ENCODE measurements at places on chromosomes 12 and 14.

GRCh38 chr12:46153268-46153872, 115.5 kb downstream of the SLC38A1 start:
- no peak for DNase-seq

GRCh38 chr14:51188566-51189185, 51.4 kb upstream of the TMX1 start:
- DNase-seq = no peak

GRCh38 chr14:25899197-25899596, 698.6 kb downstream of the NOVA1 start:
- no peak for DNase-seq

DNA sequence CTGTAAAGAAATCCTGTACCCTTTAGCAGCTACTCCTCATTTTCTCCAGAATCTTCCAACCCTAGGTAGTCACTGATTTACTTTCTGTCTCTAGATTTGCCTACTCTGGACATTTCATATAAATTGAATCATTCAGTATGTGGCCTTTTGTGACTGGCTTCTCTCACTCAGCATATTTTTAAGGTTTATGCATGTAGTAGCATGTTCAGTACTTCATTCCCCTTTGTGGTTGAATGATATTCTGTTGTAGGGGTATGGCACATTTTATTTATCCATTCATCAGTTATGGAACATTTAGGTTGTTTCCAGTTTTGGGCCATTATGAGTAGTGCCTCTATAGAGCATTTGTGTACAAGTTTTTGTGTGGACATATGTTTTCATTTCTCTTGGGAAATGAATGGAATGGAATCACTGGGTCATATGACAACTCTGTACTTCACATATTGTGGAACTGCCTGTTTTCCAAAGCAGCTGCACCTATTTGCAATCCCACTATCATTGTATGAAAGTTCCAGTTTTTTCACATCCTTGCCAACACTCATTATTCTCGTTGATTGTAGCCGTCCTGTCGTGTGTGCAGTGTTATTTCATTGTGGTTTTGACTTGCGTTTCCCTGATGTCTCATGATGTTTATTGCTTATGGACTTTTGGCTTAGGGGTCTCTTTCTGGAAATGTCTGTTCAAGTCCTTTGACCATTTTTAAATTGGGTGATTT, 57.2 kb downstream of the ATF7IP start:
- no peak for DNase-seq

DNA sequence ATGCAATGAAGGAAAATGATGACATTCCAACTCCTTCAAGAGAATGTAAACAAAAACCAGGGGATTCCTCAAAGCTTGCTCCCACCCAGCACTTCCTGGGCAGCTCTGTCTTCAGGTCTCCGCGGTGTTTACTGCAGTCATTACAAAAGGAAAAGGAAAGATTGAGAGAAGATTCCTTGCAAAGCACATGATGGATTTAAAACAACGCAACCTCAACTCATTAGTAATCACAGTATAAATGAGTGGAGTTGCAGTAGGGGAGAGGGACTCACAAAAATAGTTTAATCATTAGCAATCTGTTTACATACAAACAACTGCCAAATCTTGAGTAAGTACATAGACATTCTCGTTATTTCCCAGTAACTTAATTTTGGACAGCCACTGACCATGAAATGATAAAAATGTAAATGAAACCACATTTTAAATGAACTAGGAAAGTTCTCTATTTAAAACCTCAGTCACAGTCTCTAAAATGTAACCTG, 49.7 kb upstream of the OVCH1 start:
- DNase-seq = no peak

DNA sequence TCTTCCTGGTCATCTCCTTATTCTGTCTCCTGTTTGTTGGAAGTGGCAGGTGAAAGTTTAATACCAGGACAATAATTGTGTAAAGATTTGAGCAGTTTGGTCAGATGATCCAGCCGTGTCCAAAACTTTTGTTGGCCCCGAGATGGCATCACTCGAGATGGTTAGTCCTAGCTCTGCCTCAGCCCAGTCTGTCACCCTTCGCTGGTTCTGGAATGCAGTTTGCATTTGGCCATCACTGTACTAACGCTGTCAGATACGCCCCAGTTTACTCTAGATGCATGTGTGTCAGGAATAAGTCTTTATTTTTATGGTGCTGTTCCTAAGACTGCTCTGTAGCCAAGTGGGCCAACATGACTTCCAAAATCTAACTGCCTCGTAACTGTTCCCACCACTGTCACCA, 79.6 kb downstream of the MOK start:
- no peak for DNase-seq

GRCh38 chr12:6326316-6327228, 15.3 kb downstream of the TNFRSF1A start:
- DNase-seq = no peak

GRCh38 chr12:118033902-118034301, 17.4 kb downstream of the RFC5 start:
- DNase-seq = no peak

- DNase-seq = no peak
Observed at GRCh38 chr14:20427231-20428009, 8.5 kb downstream of the KLHL33 start.

DNA sequence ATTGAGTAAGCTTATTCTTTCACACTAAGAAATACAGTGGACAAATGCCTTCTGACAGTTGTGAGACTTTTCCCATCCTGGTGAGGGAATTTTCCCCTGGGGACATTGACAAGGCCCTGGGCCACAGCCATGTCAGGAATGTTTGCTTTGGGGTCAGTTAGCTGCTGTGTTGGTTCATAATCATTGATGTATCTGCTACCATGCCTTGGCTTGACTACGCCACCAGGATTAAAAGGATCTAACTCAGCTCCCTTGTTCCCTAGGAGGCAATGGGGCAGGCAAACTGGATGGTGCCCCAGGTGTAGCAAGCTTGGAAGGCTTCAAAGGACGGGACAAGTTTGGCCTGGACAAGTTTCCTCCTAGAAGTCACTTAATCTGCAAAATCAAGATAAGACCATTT, 3.1 kb upstream of the CCDC88C start:
- no peak for DNase-seq

DNA sequence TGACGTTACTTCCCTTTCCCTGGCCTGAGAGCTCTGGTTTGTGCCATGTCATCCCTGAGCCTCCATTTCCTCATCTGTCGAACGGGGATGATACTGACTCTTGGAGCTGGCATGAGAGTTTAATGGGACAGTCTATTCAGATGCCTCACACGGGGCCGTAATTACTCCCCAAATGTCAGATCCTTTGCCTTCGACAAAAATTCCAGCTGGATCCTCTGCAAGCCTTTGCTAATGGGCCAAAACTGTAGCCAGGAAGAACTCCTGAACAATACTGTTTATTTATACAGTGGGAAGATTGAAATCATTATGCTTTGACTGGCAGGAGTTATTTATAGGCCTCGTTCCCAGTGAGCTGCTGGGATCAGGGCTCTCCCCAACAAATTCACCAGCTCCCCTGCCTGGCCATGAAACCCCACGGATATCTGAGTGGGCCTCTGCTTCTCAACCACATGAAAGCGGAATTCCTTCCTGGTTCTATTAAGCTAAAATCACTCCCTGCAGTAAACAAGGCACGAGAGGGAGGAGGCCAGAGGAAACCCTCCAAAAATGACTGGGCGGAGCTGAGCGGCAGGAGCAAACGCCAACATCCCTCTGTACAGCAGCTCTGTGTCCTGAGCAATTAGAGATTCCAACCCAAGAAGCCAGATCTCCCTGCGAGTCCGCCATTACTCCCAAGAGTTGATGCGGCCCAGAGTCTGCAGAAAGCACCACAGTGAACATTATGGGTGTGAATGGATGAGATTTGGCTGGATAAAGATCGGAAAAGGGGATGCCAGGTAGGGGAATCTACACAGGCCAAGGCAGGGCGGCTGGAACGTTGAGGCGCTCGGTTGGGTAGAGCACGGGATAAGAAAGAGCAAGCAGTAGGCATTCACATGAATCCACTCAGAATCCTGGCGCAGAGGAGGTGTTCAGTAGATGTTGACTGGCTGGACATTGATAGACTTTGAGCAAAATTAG, 326.1 kb downstream of the BCL11B start:
- DNase-seq = peak; percentile 18

DNA sequence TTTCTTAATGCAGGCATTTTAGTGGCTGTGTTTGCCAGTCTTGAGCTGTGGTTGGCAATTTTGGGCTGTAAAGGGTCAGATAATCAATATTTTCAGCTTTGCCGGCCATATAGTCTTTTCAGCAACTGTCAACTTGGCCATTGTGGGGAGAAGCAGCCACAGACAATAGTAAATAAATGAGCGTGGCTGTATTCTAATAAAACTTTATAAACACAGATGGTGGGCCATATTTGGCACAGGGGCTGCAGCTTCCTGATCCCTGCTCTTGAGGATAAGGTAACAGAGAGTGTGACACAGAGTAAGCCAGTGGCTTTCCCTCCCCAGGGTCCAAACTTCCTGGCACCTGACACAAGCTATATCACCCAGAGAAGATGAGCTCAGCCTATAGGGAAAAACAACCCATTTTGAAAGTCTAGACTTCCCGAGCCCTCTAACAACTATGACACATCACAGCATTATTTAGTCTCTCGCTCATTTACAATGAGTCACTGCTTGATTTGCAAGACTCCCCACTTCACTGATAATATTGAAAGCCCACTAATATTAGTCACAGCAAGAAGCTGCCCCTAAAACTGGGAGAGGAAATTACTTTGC, 163.1 kb upstream of the TMPO start:
- DNase-seq = no peak

- no peak for DNase-seq
Observed at GRCh38 chr14:24243336-24243836, 963 bp upstream of the TINF2 start.

GRCh38 chr12:56243731-56244181, 13.9 kb downstream of the SLC39A5 start:
- DNase-seq = no peak

- DNase-seq = peak; percentile 13
Observed at GRCh38 chr14:92481811-92482555, 31.6 kb upstream of the RIN3 start.

Measured in activated CD8-positive, alpha-beta memory T cell treated with anti-CD3 and anti-CD28 coated beads, Interleukin-2, amount 50 U/mL, for 48 hours (primary cell).